NCI-H1417 (cell line): ENCODE measurements at places on chromosomes 4 and X.

DNA sequence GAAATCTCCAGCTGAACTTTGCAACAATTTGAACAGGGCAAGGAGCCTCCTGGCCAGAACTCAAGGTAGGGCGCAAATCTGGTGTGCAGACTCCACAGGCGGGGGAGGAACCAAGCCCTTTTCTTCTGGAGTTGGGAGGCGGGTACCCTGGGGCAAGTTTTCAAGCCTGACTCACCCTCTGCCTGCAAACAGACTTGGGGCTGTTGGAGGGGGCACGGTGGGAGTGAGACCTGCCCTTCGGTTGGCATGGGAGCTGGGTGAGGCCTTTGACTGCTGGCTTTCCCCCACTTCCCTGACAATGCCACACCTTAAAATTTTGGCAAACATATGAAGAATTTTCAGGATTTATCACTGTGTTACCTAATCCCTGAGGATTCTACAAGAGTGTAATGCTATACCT lies 709.8 kb upstream of the DIAPH2 start:
- DNase-seq, result no peak

GRCh38 chr4:119765951-119766350 lies 137.3 kb upstream of the PDE5A start:
- DNase-seq, result no peak

GRCh38 chr4:25160714-25161592 lies 704 bp upstream of the SEPSECS start:
- no peak for DNase-seq

- no peak for DNase-seq
Measured at GRCh38 chrX:148043271-148043855, 62.2 kb downstream of the FMR1NB start.

DNA sequence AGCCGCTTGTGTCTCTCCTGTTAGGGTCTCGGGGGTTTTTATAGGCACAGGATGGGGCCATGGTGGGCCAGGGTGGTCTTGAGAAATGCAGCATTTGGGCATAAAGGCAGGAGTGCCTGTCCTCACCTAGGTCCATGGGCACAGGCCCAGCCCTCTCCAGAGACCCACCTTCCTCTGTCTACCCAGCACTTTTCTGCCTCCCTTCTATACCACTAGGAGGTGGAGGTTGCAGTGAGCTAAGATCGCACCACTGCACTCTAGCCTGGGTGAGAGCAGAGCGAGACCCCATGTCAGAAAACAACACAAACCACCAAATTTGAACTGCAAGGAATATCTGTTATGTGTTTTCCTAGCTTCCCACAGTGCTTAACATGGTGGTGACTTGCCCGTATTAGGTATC lies 38.0 kb downstream of the MOB1B start:
- DNase-seq, result no peak

- peak; percentile 44 for DNase-seq
Measured at GRCh38 chrX:115362334-115363095, 73.0 kb downstream of the LUZP4 start.

- DNase-seq, result peak; percentile 23
Measured at GRCh38 chrX:78092296-78092695, 11.8 kb upstream of the PGK1 start.

DNA sequence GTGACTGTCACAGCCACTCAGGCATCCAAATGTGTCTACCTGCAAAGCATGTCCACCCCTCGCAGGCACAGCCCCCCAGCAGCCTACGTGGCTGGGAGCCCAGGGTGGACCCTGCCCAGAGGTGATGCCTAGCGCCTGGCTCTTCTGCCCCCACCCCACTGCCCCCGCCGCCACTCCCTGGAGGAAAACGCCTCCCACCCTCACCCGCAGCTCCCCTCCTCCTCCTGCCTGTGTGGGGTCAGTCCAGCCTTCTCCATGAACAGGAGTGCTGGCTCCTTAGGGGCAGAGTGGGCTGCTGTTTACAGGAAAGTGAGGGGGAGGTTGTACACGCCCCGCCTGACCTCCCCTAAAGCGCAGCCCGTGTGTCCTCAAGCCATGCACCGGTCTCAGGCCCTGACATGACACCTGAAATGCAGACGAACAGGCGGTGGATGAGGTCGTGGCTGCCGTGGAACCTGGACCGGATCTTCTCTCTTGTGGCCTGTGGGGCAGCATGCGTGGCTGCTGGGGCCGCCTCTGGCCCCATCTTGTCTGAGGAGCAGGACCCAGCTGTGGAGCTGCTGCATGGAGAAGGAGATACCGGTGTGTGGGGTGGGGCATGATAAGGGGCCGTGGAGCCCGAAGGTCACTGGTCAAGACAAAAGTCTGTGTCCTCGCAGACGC lies 11.9 kb upstream of the MXD4 start:
- DNase-seq, result no peak

DNA sequence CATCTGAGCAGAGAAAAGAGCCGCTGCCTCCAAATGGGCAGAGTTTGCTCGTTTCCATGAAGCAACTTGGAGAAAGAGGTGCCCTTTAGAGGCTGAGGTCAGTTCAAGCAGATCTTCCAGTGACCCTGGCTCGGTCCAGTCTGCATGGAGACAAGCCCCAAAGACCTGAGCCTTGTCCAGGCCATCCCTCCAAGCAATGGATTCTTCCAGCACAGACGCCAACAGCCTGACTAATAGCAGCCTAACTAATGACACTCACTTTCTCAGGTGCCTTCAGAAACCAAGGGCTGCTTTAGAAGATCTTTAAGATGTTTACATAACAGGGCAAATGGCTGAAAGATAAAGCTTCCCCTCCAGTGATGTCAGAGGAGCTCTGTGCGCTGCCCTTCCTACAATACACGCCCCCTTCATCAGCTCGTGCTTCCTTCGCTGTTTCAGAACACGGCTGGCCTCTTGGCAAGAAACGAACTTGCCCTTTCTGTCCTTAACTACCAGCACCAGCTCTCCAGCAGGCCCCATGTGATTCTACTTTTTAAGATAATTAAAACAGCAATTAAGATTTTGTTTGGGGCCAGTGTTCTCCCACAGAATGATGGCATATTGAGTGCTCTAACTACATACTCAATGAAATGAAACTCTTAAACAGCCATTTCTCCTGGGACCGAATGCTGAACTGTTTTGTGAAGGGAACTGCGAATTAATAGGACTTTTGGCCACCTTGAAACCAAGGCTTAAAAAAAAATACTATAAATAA lies 119.0 kb downstream of the GPR143 start:
- DNase-seq, result no peak

GRCh38 chr4:87406462-87406861 lies 15.5 kb upstream of the HSD17B11 start:
- no peak for DNase-seq

DNA sequence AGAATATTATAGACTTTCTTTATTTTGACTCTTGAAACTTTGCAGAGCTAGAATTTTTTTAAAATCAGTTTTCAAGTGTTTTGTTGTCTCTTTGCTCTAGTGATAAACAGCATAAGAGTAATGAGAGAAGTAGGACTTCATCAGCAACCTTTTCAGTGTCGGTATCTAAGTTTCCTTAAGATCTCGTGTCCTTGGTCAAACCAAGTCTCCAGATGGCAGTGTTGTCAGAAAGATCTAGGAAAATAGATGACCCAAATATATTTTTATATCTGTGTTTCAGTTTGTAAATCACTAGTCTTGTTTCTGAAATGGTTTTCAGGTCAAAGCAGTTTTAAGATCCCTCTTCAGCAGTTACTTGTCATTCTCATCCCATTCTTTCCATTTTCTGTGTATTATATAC lies 438.3 kb downstream of the RAPGEF2 start:
- DNase-seq, result no peak

DNA sequence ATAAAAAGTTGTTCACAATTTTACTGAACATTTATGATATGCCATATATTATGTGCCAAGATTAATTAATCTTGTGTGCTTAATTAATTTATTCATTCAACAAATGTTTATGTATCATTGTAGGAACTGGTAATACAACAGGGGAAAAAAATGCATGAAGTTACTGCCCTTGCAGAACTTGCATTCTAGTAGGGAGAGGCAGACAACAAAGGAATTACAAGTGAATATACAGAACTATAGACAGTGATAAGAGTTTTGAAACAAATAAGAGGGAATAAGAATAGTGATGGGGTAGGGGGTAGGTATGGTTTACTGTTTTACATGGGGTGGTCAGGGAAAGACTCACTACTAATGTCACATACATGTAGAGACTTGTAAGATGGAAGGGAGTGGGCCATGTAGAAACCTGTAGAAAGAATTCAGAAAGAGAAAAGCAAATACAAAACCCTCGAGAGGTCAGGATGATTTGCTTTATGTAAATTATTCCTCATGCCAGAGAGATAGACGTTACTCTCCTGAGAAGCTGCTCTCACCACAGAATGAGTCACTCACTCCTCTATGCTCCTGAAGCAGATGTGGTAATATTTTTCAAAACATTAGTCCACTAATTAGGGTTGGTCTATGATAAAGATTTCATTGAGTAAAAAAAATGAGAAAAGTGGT lies 855.0 kb upstream of the GRID2 start:
- no peak for DNase-seq

- DNase-seq, result no peak
Measured at GRCh38 chr4:165177725-165178666, 29.4 kb upstream of the KLHL2 start.

DNA sequence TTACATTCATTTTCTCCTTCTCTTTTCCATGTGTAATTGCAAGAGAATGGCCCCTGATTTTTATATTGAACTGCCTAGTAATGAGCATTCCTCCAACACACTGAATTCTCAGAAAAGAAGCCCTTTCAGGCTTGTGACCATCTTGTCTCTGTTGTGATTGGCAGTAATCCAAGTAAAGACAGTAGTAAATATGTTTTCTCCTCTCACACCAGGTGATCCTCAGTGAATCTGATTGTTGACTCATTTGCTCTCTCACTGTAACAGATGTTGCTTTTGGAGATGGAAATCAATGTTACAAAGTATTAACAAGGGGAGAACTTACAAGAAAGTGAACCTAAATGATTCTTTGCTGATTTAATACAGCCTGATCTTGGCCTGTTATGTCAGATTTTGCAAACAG lies 271.0 kb downstream of the AFF2 start:
- no peak for DNase-seq

DNA sequence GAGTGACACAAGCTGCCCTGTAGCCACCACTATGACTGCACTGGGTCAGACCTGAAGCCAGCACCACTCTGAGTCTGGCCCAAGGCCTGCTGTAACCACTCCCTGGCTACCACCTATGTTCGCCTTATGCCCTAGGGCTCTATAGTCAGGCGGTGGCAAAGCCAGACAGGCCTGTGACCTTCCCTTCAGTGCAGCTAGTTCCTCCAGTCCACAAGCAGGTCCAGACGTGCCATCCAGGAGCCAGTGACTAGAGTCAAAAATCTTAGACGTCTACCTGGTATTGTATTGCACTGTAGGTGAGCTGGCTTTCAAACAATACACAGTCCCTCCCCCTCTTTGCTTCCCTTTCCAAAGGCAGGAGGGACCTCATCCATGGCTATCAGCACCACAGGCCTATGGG lies 54.0 kb upstream of the RNF128 start:
- DNase-seq, result peak; percentile 4

GRCh38 chr4:109184491-109184961 lies 117.9 kb downstream of the COL25A1 start:
- DNase-seq, result no peak

GRCh38 chrX:124234348-124234747 lies 98.1 kb upstream of the TEX13D start:
- DNase-seq, result no peak

DNA sequence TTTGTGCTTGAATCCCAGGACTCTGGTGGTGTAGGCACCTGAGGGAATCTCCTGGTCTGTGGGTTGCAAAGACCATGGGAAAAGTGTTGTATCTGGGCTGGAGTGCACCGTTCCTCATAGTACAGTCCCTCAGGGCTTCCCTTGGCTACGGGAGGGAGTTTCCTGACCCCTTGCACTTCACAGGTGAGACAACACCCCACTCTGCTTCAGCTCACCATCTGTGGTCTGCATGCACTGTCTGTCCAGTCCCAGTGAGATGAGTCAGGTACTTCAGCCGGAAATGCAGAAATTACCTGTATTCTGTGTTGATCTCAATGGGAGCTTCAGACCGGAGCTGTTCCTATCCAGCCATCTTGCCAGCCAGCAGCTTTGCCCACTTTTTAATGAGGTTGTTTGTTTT lies 353.0 kb upstream of the IRS4 start:
- no peak for DNase-seq

- DNase-seq, result no peak
Measured at GRCh38 chr4:55080174-55080865, 45.1 kb downstream of the KDR start.

GRCh38 chr4:17168571-17168970 lies 270.1 kb upstream of the LDB2 start:
- no peak for DNase-seq

- no peak for DNase-seq
Measured at GRCh38 chr4:45385306-45385705, 659.0 kb upstream of the GNPDA2 start.

- peak; percentile 61 for DNase-seq
Measured at GRCh38 chr4:88341227-88342192, 37.1 kb upstream of the HERC6 start.

DNA sequence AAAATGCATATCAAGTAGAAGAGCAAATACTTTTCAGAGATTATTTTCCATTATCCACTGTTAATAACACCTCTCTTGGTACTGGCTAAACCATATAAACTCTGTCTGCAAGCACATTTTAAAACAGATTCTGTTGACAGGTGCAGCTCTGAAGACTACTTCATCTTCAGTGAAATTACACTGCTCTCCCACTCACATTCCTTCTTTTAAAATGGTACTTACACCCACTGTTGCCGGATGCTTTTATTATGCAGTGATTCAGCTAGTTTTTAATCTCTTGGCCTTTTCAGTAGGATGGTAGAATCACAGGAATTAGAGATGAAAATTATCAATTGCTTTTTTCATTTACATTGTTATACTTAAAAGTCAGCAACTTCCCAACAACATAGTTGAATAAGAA lies 381.6 kb downstream of the GASK1B start:
- peak; percentile 7 for DNase-seq

- DNase-seq, result no peak
Measured at GRCh38 chr4:95106408-95106928, 348.7 kb downstream of the BMPR1B start.

DNA sequence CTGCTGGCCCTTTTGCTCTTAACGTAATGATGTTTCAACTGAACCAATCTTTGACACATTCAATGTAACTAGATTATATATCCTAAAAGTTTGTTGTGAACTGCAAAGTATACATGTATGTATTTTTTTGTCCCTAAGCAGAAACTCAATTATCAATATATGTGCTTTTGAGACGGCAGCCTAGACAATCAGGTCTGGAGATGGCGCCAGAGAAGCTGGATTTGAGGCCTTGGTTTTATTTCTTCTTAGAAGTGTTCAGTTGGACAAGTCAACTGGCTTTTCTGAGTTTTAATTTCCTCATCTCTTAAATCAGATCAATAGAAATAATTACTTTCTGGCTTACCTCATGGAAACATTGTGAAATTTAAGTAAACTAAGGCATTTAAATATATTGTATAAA lies 62.5 kb downstream of the DCAF8L1 start:
- peak; percentile 52 for DNase-seq

GRCh38 chr4:31949045-31949444 lies 1228.9 kb downstream of the PCDH7 start:
- DNase-seq, result no peak

DNA sequence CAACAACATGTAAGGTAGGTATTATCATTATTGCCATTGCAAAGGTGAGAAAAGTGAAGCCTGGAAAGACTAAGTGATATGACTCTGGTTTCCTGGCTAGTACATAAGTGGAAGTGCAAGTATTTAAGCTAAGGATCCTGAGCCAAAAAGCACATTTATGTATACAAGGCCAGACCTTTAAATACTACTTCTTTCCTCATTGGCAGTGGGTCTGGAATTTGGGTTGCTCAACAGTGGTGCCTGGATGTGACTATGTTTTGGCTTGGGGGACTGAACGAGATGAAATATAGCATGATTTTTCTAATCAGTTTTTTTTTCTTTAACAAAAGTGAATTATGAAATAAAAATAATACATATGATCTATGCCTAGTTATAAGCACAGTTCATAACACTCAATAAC lies 7.4 kb upstream of the FGF13 start:
- DNase-seq, result no peak
